ENCODE measurements at places on chromosomes 7 and 10. TPM values are rescaled to one million over a fixed set of nuclear protein-coding genes. Genes with fewer than 3 reads are reported as not detected.
A peak's percentile ranks its signal among the peaks of the same experiment; 100 is the strongest.

The IFRD1 gene
- 25.5 TPM for total RNA-seq

- peak overlapping the region; percentile 86 for H3K27ac ChIP-seq
- H3K4me3 ChIP-seq, result peak overlapping the region; percentile 23
- 0 out of 2 replicates have a peak, but pooled peaks cover 1% of the 10 kb centered on the region for H3K27me3 ChIP-seq
- DNase-seq, result peak; percentile 45
Observed at GRCh38 chr7:82109288-82109687, 334.3 kb downstream of the CACNA2D1 start.

DNA sequence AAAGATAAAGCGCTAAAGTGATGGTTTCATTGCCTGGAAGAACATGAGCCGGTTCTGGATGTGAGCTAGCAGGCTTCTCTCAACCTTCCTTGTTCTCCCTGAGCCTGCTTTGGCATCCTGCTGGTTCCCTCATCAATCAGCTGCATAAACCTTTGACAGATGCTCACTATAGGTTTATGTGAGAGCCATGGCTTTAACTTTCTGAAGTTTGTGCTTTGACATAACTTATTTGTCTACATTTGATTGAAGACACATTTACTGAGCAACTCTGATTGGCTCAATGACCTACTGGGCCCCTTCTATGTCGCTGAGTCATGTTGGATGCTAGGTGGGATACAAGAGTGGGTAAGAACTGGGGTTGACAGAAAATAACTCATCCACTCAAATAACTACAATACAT is 192.0 kb downstream of the ADAM12 start:
- no peak overlapping the region for H3K4me3 ChIP-seq
- peaks cover 9% of the 10 kb centered on the region for H3K36me3 ChIP-seq
- no peak for DNase-seq
- peaks cover 11% of the 10 kb centered on the region for H3K27me3 ChIP-seq
- no peak overlapping the region for H3K27ac ChIP-seq

DNA sequence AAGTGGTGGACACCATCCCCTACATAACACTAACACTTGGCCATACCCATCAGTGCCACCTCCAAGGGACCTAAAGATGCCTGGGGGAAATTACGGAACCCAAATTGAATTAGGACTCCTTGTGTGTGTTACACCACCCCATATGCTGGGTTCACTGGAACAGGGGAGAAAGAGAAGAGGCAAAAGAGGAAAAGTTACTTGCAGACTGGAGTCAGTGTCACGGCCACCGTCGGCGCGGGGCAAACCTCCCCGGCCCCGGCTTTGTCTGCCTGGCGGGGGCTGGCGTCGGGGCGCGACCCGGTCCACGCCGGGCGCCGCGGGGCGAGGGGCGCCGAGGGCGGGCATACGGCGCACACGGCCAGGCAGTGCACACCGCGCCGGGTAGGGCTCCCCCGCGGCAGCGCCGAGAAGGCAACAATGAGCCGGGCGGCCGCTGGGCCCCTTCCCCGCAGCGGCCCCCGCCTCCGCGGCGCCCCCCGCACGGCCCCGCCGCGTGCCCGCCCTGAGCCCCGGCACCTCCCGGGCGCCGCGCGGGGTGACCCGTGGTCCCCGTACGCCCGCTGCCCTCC is 171.1 kb downstream of the FAM107B start:
- H3K4me3 ChIP-seq, result peak overlapping the region; percentile 94
- peaks cover 47% of the 10 kb centered on the region for H3K4me1 ChIP-seq
- H3K27ac ChIP-seq, result peak overlapping the region; percentile 83

The PAXIP1 gene
- total RNA-seq, result 6.7 TPM

The ZFAND4 gene
- 2.8 TPM for total RNA-seq

The ETV1 gene
- total RNA-seq, result 12.5 TPM

The NFE2L3 gene
- total RNA-seq, result 5.9 TPM

DNA sequence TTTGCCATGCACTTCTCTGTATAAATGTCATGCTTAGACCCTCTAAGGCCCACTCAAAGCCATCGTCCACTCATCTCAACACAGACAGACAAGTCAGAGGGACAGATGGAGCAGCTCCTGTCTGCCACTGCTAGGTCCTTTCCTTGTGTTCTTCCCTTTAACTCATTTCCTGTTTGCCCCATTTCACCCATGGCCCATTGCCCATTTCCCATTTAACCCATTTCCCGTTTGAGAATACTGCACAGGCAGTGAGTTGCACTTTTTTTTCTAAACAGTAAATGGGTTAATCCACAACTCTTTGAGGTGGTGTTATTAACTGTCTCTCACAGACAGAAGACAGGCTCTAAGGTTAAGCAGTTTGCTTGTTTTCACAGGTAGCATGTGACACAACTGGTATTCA is 179.3 kb downstream of the NPSR1 start:
- peaks cover 24% of the 10 kb centered on the region for H3K4me1 ChIP-seq
- no peak for DNase-seq
- no peaks in the 10 kb centered on the region for H3K36me3 ChIP-seq
- no peak overlapping the region for H3K4me3 ChIP-seq

- no peak overlapping the region for H3K4me3 ChIP-seq
- DNase-seq, result no peak
- peaks cover 5% of the 10 kb centered on the region for H3K36me3 ChIP-seq
- H3K27ac ChIP-seq, result no peak overlapping the region
Observed at GRCh38 chr10:132869621-132870020, 72.7 kb downstream of the CFAP46 start.

DNA sequence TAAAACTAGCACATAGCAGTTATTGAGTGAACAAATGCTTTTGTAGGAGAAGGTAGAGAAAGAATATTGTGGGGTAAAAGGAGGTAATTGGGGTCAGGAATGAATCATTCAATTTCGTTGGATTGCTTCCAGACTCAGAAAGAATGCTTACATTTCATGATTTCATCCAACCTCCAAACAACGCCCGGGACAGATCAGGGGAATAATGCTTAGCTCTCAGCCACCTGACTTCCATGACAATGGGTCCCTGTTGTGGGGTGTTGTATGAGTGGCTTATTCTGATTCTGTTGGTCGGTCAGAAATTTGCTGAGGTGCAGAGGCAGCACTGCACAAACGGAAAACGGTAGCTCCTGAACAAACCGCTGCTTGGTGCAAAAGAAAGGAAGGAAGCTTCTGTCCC is 24.0 kb upstream of the INPP5F start:
- peaks cover 22% of the 10 kb centered on the region for H3K4me1 ChIP-seq
- peaks cover 3% of the 10 kb centered on the region for H3K27me3 ChIP-seq
- H3K27ac ChIP-seq, result no peak overlapping the region
- DNase-seq, result peak; percentile 34
- no peak overlapping the region for H3K4me3 ChIP-seq
- peaks cover 9% of the 10 kb centered on the region for H3K36me3 ChIP-seq

DNA sequence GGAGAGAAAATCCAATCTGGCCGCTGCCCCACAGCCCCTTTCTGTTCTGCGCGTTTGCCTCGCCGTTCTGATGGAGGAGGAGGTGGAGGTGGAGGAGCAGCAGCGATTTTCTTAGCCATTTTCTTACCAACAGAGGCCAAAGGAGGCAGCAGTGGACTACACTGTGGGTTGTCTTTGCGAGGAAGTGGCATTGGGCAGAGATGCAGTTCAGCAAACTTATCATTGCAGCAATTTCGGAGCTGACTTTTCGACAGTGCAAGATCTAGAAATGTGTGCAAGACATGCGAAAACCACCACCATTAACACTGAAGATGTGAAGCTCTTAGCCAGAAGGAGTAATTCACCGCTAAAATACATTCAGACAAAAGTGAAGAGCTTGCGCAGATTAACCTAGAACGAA is 1.9 kb upstream of the ARL4A start:
- H3K36me3 ChIP-seq, result peaks cover 19% of the 10 kb centered on the region
- peaks cover 42% of the 10 kb centered on the region for H3K4me1 ChIP-seq
- H3K27ac ChIP-seq, result peak overlapping the region; percentile 77
- peak overlapping the region; percentile 10 for H3K4me3 ChIP-seq
- DNase-seq, result no peak

- peaks cover 14% of the 10 kb centered on the region for H3K36me3 ChIP-seq
- H3K27ac ChIP-seq, result no peak overlapping the region
- H3K4me3 ChIP-seq, result no peak overlapping the region
- no peaks in the 10 kb centered on the region for H3K4me1 ChIP-seq
Observed at GRCh38 chr10:129626796-129627435, 159.9 kb downstream of the MGMT start.

The DKK1 gene
- total RNA-seq, result 2,175 TPM

- no peaks in the 10 kb centered on the region for H3K36me3 ChIP-seq
- H3K4me3 ChIP-seq, result no peak overlapping the region
- no peak overlapping the region for H3K27ac ChIP-seq
- peak; percentile 48 for DNase-seq
- H3K4me1 ChIP-seq, result no peaks in the 10 kb centered on the region
- peaks cover 3% of the 10 kb centered on the region for H3K27me3 ChIP-seq
Observed at GRCh38 chr7:88243345-88243909, 23.6 kb upstream of the SRI start.

- peaks cover 24% of the 10 kb centered on the region for H3K4me1 ChIP-seq
- H3K27ac ChIP-seq, result no peak overlapping the region
- peaks cover 19% of the 10 kb centered on the region for H3K27me3 ChIP-seq
- no peak for DNase-seq
Observed at GRCh38 chr7:136870866-136871487, 2.5 kb downstream of the CHRM2 start.

DNA sequence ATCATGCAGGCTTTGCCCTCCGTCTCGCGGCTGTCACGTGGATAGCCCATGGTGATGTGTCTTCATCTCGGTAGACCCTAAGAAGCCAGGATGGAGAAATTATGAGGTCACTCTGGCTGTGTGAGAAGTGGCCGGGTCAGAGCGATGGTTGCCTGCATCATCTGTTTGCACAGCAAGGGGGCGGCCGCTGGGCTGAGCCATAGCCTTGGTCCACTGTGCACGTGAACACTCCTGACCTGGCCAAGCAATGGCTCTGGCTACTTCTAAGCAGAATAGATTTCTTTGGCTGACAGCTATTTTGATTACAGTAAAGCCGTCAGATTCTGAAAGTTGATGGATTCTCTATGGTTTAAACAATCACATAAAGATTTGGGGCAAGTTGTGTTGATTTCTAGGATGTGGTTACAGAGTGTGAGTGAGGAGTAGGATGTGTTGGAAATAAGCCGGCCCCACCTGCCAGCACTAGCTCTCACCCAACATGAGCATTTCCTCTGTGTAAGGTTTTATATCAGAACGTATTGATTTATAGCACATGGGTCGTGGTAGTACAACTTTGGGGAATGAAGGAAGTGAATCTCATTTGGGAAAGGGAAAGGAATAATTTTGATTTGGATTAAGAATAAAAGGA is 214.4 kb upstream of the GPR26 start:
- no peaks in the 10 kb centered on the region for H3K27me3 ChIP-seq
- H3K4me3 ChIP-seq, result no peak overlapping the region
- no peaks in the 10 kb centered on the region for H3K4me1 ChIP-seq
- no peaks in the 10 kb centered on the region for H3K36me3 ChIP-seq
- DNase-seq, result no peak

The SLC18A2 gene
- not detected for total RNA-seq

The KIAA1217 gene
- 2.1 TPM for total RNA-seq

GRCh38 chr7:113289140-113289740 is 170.9 kb upstream of the SMIM30 start:
- DNase-seq, result peak; percentile 70
- H3K27me3 ChIP-seq, result no peaks in the 10 kb centered on the region
- H3K36me3 ChIP-seq, result no peaks in the 10 kb centered on the region
- peaks cover 31% of the 10 kb centered on the region for H3K4me1 ChIP-seq
- H3K27ac ChIP-seq, result no peak overlapping the region

GRCh38 chr7:138008588-138009349 is 6.9 kb upstream of the CREB3L2 start:
- H3K27me3 ChIP-seq, result peaks cover 5% of the 10 kb centered on the region
- no peak overlapping the region for H3K4me3 ChIP-seq
- H3K4me1 ChIP-seq, result peaks cover 31% of the 10 kb centered on the region
- H3K36me3 ChIP-seq, result no peaks in the 10 kb centered on the region
- peak overlapping the region; percentile 60 for H3K27ac ChIP-seq
